ENCODE measurements at places on chromosomes 5 and 9.

DNA sequence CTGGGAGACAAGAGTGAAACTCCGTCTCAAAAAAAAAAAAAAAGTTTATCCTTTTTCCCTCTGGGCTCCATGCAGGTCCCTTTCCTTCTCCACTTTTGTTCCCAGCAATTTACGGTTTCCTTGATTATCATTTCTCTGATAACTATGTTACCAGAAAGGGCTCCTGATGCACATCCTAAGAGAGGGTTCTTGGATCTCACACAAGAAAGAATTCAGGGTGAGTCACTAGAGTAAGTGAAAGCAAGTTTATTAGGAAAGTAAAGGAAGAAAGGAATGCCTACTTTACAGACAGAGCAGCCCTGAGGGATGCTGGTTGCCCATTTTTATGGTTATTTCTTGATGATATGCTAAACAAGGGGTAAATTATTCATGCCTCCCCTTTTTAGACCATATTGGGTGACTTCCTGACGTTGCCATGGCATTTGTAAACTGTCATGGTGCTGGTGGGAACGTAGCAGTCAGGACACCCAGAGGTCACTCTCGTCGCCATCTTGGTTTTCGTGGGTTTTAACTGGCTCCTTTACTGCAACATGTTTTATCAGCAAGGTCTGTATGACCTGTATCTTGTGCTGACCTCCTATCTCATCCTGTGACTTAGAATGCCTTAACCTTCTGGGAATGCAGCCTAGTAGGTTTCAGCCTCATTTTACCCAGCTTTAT is 13.5 kb upstream of the MELK start:
- no peak for DNase-seq

GRCh38 chr5:134524826-134525682 is at the start of gene JADE2:
Gene JADE2 (plus strand): TSS chr5:134525670. CDS start chr5:134535858, 10,188 bp downstream.
- DNase-seq, result peak; percentile 80

DNA sequence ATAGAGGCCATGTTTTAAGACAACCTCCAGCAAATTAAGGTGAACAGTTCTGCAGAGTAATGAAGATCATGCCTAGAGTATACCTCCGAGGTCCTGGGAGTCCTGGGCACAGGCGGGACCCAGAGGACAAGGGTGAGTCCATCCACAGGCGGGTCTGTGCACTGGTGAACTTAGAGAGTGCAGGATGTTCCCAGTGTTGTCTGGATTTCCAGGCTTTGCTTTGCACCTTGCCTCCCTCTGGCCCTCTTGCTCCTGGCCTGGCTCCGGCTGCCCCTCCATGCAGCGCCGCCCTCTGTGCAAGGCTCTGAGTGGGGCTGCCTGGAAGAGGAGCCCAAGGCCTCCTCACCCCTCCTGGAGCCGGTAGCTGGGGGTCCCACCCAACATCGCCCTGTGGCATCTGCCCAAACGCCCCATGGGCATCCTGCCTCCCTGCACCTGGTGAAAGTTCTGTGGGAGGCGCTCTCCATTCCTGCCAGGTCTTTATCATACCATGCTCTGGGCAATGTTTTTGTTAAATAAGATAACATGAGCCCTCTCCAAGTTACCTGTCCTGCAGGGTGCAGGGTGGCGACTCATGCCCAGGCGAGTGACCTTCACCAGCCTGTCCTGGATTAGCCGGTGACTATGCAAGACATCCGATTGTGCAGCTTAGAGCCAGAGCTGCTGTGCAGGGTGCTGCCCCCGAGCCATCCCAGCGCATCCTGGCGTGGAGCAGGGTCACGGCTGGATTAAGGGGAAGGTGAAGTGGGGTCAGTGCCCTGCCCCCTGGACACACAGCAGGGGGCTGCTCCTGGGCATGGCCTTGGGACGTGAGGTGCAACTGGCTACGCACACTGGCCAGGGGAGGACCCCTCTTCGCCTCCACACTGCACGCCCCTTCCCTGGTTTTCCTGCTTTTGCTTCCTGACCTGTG is 41.3 kb upstream of the LPCAT1 start:
- DNase-seq, result no peak

GRCh38 chr9:127982912-127983311 is 2.1 kb upstream of the EEIG1 start:
- no peak for DNase-seq

GRCh38 chr9:113651896-113652295 is 188.4 kb downstream of the RGS3 start:
- no peak for DNase-seq

GRCh38 chr5:173760461-173761177 is 127.5 kb upstream of the CPEB4 start:
- no peak for DNase-seq

- DNase-seq, result no peak
Measured at GRCh38 chr9:94881023-94881422, 154.5 kb downstream of the AOPEP start.

DNA sequence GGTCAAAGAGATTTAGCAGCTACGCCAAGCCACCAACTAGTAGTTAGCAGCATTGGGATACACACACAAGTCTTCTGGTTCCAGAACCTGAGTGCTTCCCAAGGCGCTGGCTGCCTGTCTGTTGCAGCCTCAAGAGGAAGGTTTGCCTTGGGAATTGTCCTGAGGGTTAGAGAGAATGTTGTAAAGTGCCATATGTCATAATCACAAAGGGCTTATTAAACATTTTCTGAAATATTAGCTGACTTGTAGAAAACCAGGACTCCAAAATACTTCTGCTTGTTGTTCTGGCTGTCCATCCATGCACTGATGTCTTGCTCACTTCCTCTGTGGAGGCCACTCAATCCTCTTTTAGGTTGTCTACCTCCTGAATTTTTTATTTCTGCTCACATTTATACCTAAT is 46.3 kb downstream of the SLC36A1 start:
- no peak for DNase-seq

GRCh38 chr5:96823900-96824380 is 16.2 kb upstream of the ERAP1 start:
- no peak for DNase-seq

DNA sequence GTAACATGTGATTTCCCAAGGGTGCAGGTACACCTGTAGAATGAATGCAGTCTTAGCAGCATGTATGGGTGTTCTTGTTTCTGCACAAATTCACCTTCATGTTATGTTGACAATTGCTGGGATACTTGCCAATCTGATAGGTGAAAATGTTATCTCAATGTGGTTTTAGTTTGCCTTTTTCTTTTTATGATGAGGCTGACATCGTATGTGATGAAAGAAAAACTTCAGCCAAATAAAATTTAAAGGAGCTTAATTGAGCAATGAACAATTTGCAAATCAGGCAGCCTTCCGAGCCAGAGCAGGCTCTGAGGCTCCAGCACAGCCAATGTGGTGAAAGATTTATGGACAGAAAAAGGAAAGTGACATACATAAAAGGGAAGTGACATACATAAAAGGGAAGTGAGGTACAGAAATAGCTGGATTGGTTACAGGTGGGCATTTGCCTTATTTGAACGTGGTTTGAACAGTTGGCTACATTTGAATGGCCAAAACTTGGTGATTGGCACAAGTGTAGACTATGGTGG is 10.5 kb downstream of the TAL2 start:
- DNase-seq, result no peak

DNA sequence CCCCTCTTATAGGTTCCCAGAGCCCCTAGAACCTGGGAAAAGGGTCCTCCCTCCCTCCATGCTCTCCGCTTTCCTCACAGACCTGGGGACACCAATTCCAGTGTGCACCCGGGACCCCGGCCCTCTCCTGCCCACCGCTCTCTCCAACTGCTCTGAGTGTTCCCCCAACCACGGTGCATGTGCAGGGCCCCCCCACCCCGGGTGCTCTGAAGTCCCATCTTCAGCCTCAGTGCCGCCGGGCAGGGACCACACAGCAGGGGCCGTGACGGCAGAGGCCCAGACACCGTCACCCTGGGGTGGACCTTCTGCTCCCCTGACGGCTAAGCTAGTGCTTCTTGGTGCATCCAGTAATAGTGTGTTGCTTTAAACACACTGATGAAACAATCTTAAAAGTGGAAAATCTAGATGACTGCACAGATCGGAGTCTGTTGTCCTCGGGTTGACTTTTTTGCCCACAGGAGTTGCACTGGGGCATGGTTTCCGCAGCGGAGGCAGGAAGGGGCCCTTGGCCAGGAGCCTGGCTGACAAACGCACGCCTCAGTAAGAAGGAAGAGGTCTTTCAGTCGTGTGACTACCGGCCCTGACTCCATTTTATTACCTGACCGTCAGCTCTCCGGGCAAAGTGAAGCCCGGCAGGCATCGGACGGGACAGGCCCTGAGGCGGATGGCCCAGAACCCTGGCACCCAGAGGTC is 36.2 kb upstream of the SLC6A3 start:
- no peak for DNase-seq

- DNase-seq, result no peak
Measured at GRCh38 chr5:72760259-72760658, 56.2 kb upstream of the TNPO1 start.

DNA sequence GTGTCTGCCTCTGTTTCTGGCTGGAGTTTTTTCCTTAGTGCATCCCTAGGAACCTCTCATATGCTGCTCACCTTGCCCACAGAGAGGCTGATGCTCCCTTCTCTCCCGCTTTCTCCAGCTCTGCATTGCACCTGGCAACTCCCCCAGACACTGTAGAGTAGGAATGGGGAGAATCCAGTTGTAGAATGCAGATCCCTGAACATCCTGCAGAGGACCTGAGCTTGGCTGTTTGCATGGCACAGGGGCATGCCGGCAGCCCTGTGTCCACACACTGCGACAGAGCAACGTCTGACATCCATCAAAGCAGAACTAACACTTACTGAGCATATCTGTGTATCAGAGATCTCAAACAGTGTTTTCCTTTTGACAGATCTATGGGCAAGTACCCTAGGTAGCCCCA is 19.9 kb downstream of the IDNK start:
- DNase-seq, result no peak

- no peak for DNase-seq
Measured at GRCh38 chr5:171549274-171549673, 129.8 kb downstream of the FGF18 start.

GRCh38 chr9:20270161-20270560 is 352.1 kb downstream of the MLLT3 start:
- DNase-seq, result no peak

GRCh38 chr5:98470747-98471146 is 302.7 kb upstream of the RGMB start:
- DNase-seq, result no peak

DNA sequence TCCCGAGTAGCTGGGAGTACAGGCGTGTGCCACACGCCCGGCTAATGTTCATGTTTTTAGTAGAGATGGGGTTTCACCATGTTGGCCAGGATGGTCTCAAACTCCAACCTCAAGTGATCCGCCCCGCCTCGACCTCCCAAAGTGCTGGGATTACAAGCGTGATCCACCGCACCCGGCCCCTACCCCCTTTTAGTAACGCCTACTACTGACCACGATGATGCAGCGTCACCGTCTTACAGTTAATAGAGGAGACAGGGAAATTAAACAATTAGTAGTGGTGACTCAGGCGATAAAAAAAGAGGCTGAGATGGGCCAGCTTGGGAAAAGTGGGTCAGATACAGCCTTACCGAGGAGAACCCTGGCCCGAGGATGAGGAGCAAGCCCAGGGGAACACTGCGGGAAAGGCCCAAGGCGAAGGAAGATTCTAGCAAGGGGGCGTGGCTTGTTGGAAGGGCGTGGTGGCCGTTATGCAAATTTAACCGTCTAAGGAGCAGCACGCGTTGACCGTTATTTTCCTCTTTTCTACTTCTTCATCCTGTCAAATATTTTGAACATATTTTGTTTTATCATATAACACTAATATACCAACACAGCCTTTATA is 1.6 kb upstream of the SETX start:
- no peak for DNase-seq

DNA sequence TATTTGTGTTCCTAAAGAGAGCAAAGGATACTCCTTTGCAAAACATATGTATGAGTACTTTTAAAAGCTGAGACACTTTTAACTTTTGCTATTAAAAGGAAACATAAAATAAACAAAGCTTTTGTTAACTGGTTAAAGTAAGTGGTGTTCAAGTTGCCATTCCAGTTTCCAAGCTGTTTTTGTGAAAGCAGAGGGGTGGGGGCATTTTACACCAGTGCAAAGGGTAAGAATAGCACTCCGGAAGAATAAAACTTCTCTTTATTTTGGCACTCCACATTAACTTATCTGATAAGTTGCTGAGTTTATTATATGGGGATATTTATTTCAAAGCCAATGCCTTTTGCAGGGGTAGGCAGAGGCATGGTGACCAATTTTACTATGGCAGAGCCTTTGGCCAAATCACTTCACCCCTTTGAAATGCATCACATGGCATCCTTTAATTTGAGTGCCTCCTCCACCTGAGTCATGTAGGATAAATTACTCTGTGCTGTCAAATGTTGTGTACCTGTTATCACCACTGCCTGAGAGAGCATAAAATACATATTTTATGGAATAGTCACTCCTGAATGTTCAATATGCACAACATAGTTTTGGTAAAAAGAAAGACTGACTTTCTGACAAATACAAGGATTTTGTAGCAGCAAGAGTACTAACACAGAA is 62.9 kb downstream of the MLLT3 start:
- no peak for DNase-seq

- no peak for DNase-seq
Measured at GRCh38 chr5:153081385-153081784, 409.1 kb upstream of the GRIA1 start.

- DNase-seq, result no peak
Measured at GRCh38 chr5:133244242-133244641, 192.4 kb downstream of the HSPA4 start.

GRCh38 chr5:72265032-72265877 is 54.8 kb downstream of the MRPS27 start:
- DNase-seq, result no peak

- DNase-seq, result no peak
Measured at GRCh38 chr9:137960496-137960895, 82.9 kb downstream of the CACNA1B start.

DNA sequence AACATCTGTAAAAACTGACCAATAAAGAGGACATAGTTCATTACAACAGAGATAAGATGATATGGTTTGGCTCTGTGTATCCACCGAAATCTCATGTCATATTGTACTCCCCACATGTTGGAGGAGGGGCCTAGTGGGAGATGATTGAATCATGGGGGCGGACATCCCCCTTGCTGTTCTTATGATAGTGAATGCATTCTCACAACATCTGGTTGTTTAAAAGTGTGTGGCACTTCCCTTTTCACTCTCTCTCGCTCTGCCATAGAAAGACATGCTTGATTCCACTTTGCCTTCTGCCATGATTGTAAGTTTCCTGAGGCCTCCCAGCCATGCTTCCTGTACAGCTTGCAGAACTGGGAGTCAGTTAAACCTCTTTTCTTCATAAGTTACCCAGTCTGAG is 292.8 kb downstream of the SLF1 start:
- DNase-seq, result no peak

DNA sequence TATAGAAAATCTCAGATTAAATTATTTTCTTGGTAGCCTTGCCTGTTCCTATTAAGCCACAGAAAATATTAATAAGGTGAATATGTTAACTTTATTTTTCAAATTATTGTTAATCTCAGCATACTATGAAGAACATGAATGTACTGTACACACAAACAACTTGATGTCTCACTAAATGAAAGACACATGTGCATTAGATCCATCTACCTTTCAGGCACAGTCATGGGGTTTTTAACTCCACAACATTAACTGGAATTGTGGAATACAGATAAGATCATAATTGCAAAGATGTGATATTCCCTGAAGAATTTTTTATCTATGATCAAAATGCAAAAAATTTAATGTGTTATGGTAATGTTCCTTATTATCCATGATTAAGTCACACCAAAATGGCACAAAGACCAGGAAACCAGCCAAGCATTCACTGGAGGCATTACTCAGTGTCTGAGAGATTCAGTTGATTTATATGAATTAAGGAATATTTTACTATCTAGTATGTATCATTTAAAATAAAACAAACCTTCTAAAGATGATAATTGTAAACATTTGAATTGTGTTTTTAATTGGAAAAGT is 150.0 kb upstream of the VCAN start:
- DNase-seq, result no peak

All from activated CD4-positive, alpha-beta T cell treated with anti-CD3 and anti-CD28 coated beads, Interleukin-2, amount 50 U/mL, for 1 hour (primary cell).